Stimulated activated CD4-positive, alpha-beta T cell treated with anti-CD3 and anti-CD28 coated beads, Interleukin-2, amount 100 ng/mL, for 48 hours (primary cell): ENCODE measurements at places on chromosomes 1 and 21.

DNA sequence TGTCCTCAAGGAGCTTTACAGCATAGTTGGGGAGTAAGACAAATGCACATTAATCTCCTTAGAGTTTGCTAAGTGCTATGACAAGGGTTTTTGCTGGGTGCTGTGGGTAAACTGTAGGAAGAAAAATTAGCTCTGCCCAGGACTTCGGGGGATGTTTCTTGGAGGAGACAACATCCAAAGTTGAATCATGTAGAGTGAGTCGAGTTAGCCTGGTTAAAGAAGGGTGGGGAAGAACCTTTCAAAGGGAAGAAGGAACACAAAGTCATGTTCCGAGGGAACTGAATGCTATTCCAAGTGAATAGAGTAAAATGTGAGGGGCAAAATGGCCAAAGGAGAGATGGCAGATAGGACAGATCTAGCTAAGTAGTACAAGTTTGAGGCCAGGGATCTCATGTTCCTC, 17.1 kb downstream of the SPRTN start:
- DNase-seq: no peak

DNA sequence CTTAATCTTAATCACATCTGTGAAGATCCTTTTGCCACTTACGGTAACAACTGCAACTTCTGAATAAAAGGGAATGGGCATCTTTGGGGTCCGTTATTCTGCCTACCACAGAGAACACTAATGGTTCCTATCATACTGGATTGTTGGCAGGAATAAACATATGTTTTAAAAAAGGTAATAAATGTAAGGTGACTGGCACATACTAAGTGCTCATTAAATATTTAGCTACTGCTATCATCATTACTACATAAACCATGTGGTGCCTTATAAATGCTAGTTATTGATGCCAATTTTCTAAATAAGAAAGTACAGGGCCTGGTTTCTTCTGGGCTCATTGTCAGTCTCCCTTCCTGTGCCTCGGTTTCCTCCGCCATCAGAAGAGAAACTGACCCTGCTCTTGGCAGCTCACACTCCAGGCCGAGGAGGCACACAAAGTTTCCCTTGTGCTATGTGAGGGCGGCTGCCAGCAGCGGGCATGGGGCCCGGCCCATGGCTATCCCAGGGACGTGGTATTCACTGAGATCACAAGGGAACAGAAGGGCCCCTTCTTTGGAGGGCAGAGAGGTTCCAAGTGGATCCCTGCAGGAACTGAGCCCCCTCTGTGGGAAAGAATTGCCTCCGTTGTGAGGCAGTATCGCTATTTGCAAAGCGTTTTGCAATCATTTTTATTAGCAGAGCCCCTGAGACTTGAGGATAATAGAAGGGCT, 26.2 kb downstream of the NAV1 start:
- no peak for DNase-seq

DNA sequence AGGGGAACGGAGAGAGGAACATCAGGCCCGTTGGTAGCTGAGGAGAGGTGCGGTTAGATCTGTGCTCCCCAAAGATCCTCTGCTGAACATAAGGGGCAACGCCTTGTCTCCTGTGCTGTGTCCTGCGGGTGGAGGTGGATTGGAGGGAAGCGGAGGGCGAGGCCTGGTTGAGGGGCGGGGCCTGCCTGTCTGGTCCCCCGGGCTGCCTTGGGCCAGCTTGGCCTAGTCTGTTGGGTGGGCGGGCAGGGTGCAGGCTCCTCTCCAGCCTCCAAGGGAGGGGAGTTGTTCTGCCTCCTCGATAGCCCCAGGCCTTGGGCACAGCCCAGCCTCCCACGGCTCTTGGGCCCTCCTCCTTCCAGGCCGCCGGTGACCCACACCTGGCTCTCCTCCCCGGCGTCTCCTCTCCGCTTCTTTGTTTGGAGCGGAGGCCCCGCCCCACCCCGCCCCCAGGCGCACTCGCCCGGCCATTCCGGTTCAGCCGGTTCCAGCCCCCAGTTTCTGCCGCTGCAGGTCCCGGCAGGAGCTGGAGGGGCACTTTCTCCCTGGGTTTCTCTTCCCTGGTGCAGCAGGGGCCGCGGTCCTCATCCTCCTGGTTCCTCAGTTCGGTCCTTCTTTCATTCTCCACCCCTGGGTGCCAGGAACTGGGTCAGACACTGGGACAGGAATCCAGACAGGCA, 19.4 kb downstream of the PTPRF start:
- no peak for DNase-seq

DNA sequence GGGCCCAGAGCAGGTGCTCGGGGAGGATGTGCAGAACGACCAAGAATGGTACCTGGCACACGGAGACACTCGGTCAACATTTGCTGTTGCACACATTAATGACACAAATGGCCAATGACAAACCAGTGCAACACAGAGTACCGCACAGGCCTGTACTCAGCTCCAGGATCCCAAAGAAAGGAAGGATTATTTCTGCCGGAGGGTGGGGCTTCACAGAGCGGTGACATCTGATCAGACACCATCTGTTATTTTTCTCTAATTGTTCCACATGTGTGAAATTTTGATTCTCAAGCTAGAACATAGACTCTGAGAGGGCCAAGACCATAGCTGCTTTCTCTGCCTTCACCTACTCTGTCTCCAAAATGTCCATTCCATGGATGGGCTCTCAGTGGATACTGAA, 100.4 kb downstream of the MRPL37 start:
- DNase-seq: no peak

- DNase-seq: no peak
These were observed 1.2 kb downstream of the ACBD3 start for GRCh38 chr1:226185141-226186036.
